Fibroblast of mammary gland (primary cell): ENCODE measurements at places on chromosomes 1 and 21.
A peak's percentile ranks its signal among the peaks of the same experiment; 100 is the strongest.

- peak; percentile 18 for DNase-seq
These were observed 43.3 kb downstream of the SSBP3 start for GRCh38 chr1:54362881-54363340.

- DNase-seq: peak; percentile 8
These were observed 55.8 kb downstream of the FBXO2 start for GRCh38 chr1:11598461-11598860.

GRCh38 chr1:21325231-21325718 is 35.0 kb upstream of the ECE1 start:
- DNase-seq: peak; percentile 30

GRCh38 chr1:112759228-112759627 is 44.1 kb upstream of the PPM1J start:
- no peak for DNase-seq

- peak; percentile 48 for DNase-seq
These were observed 102.8 kb upstream of the COL24A1 start for GRCh38 chr1:86259390-86259789.

DNA sequence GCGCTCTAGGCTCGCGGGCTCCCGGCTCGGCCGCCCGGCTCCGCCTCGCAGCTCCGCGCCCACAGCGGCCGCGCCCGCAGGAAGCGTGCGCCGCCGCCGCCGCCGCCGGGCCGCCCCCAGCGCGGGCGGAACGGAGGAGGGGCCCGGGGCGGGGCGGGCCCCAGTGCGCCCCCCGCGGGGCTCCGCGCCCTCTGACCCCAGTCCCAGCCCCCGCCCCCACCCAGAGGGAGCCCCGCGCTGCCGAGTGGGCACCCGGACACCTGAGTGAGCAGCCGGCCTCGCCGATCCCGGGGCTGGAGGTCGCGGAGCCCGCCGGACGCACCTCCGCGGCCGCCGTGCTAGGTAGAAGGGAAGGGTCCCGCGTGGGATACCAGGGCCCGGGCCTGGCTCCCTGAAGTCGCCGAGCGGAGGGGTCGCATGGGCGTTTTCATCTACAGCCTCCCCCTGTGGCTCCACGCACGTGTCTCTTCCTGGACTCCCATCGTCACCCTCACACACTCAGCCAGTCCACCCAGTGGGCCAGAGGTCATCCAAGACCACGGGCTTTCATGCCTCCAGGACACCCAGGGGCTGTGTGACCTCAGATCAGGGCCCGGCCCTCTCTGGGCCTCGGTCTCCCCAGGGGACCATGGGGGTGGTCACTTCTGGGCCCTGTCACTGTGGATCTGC is at the start of gene SDC3:
Gene SDC3 (minus strand): TSS at position 63 of the 669 bp plus-strand sequence. CDS start 172 bp downstream, outside the sequence.
- no peak for DNase-seq

DNA sequence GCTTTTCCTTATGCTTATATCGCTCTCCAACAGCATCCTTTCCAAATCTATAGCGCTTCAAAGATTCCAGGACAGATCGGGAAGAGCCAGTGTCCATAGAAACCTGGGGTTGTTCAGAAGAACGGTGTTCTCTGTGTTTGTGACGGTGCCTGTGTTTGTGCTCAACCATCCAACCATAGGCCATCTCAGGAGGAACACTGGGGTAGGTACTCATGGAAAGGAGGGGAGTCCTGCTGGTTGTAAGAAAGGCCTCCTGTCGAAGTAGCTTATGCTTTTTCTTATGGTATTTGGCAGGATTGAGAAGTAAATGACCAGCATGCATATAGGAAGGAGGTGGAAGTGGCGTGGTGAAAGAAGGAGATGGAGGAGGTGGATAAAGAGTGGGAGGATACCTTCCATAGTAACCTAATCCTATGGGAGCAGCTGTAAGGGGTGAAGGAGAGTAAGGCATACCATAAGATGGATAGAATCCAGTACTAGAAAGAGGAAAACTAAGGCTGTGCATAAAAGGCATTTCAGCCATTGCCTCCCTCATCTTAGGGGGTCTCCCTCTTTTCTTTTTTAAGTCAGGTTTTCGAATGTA is 84.2 kb downstream of the ASH1L start:
- no peak for DNase-seq

DNA sequence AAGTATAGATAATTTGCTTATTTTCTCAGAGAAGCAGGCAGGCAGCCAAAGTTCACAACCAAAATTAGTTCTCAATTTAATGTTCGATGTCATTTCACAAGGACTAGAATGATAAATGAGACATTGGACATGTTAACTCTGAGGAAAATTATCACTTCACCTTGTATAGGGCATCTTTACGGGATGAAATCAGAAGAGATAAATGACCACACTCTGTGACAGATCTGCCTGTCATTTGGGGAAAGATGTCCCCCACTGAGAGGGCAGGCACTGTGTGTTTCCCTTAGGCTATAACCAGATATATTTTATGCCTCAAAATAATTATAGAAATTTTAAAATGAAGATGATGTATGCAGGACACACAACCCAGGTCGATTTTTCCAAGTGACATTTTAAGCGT is 642.9 kb downstream of the BRINP3 start:
- DNase-seq: no peak

DNA sequence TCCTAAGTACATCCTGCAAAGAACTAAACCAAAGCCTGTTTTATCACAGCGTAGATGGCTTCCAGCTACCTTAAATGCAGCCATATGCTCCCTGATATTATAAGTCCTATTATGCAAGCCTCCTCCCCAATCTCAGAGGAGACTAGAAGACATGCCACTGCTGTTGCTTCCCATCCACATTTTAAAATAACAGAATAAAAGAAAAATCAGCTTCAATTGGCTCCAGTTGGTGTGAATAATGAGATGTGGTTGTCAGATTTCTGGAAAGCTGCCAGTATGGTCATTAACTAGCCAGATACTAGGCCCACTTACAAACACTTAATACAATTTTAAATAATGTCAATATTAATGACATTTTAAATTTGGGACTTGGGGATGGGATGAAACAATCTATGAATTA is 25.7 kb downstream of the WARS2 start:
- no peak for DNase-seq

DNA sequence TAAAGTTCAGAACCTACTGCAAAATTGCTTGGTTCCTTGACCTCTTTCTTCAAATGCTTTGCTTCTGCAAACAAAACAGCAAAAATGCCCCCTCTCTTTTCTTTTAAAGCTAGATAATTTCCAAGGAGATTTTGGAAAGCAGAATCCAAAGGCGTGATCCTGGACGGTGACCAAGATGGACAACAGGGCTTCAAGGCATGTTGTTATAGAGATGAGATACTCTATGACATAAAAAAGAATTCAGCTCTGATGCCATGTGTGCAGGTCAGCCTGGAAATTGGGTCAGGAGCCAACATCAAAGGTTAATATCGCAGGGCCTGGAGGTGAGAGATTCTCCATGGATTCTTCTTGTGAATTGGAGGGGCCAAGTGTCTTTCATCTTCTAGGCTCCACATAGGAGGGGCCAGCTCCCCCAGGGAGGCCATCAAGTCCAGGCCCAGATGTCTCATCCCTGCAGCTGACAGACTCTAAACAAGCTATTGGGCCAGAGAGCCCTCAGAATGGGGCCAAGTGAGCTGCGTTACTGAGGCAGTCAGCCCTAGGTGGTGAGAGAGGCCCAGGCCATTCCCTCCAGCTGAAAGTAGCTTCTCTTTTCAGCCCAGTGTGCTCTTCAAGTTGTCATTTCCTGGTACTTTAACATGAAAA is 45.5 kb downstream of the NMNAT2 start:
- DNase-seq: no peak

DNA sequence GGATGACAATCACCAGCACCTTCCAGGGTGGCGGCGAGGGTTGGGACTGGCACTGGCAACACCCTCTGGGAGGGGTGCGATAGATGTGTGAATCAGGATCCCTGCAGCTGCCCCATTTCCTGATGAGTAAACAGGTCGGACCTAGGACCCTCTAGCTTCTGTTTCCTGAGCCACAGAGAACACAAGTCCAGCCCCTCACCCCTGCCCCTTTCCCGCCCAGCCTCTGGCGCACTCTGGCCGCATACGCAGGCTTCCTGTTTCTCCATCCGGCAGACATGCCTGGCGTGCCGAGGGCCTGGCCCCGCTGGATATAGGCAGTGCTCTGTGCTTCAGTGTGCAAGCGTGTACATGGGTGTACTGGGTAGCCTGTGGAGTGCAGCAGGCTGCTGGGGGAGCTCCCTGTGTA is 4.6 kb downstream of the PEAR1 start:
- peak; percentile 58 for DNase-seq

GRCh38 chr1:167703557-167703956 is 18.2 kb upstream of the MPZL1 start:
- no peak for DNase-seq

GRCh38 chr1:220655509-220655908 is 34.7 kb upstream of the C1orf115 start:
- no peak for DNase-seq

- DNase-seq: no peak
These were observed 26.7 kb downstream of the RNF223 start for GRCh38 chr1:1047407-1047806.

DNA sequence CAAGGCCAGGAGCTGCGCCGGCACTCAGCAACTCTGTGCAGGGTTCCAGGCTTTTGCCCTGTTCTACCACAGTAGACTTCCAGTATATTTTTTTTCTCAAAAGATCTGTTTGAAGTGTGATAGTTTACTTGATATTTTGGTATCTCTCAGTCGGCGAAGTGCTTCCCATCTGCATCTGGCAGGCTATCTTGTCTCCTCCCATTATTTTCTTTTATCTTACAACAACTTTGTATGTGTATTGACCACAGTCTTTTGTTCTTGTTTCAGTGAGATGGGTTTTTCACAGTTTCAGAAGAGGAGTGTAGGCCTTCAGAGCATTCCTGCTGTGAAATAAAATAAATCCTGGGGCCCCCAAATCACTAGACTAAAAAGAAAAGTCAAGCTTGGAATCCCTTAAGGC is 292.9 kb downstream of the PTGER3 start:
- DNase-seq: no peak

GRCh38 chr1:231626535-231626950 is at the start of gene DISC1:
TSS of gene DISC1 (plus strand) at chr1:231626790. CDS start at chr1:231626868, 78 bp downstream.
- DNase-seq: peak; percentile 87

- DNase-seq: no peak
These were observed 30.2 kb upstream of the ATP5PO start for GRCh38 chr21:33945652-33946270.

- peak; percentile 13 for DNase-seq
These were observed 35.7 kb downstream of the SDC3 start for GRCh38 chr1:30872948-30873263.

GRCh38 chr1:90344963-90345730 is 350.2 kb downstream of the ZNF326 start:
- no peak for DNase-seq

GRCh38 chr1:46725736-46726108 is 6.8 kb upstream of the EFCAB14 start:
- DNase-seq: peak; percentile 42

GRCh38 chr1:162475089-162475488 is 22.5 kb upstream of the UHMK1 start:
- DNase-seq: no peak

DNA sequence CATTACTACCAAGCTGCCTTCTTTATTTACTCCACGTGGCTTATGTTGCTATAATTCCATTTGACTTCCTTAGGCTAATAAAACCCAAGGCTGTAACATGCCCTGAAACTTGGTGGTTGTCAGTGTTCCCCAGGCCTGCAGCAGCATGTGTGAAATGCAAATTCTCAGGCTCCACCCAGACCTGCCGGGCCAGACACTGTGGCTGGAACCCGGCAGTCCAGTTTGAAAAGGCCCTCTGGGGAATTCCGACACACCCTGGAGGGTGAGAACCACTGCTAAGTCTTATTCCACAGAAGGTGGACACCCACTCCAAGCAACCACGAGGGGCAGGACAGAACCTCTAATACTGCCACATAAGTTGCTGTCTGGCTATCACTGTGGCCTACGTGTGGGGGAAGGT is 41.4 kb downstream of the URB1 start:
- DNase-seq: no peak
